ENCODE measurements at places on chromosomes 1 and 21. TPM values are rescaled to one million over a fixed set of nuclear protein-coding genes. Genes with fewer than 3 reads are reported as not detected.
A peak's percentile ranks its signal among the peaks of the same experiment; 100 is the strongest.

- H3K27me3 ChIP-seq, result no peaks in the 10 kb centered on the region
- no peaks in the 10 kb centered on the region for H3K36me3 ChIP-seq
- H3K4me1 ChIP-seq, result 0 out of 2 replicates have a peak, but pooled peaks cover 3% of the 10 kb centered on the region
- no peak for DNase-seq
- peak overlapping the region; percentile 38 for H3K27ac ChIP-seq
Measured at GRCh38 chr1:93042187-93043056, 36.7 kb upstream of the MTF2 start.

- H3K36me3 ChIP-seq, result no peaks in the 10 kb centered on the region
- no peak for DNase-seq
- no peaks in the 10 kb centered on the region for H3K4me1 ChIP-seq
- no peaks in the 10 kb centered on the region for H3K27me3 ChIP-seq
- H3K27ac ChIP-seq, result no peak overlapping the region
Measured at GRCh38 chr21:27648560-27648959, 681.7 kb upstream of the ADAMTS5 start.

- no peak overlapping the region for H3K4me3 ChIP-seq
- no peaks in the 10 kb centered on the region for H3K27me3 ChIP-seq
- H3K27ac ChIP-seq, result no peak overlapping the region
- no peak for DNase-seq
- no peaks in the 10 kb centered on the region for H3K4me1 ChIP-seq
Measured at GRCh38 chr1:20052386-20052785, 17.6 kb upstream of the PLA2G5 start.

Gene BARHL2
- total RNA-seq, result 0.11 TPM

Gene CAMTA1
- 74.7 TPM for total RNA-seq

GRCh38 chr1:22318279-22318981 is 133.2 kb upstream of the ZBTB40 start:
- no peak overlapping the region for H3K4me3 ChIP-seq
- H3K27me3 ChIP-seq, result peaks cover 67% of the 10 kb centered on the region
- H3K4me1 ChIP-seq, result peaks cover 5% of the 10 kb centered on the region
- no peak for DNase-seq
- H3K27ac ChIP-seq, result no peak overlapping the region

Gene NDUFS5
- total RNA-seq, result 523 TPM

Gene DESI2
- total RNA-seq, result 43.9 TPM

Gene KCNQ4
- 4.1 TPM for total RNA-seq

Gene CFAP141
- not detected for total RNA-seq

- no peak overlapping the region for H3K27ac ChIP-seq
- no peaks in the 10 kb centered on the region for H3K36me3 ChIP-seq
- H3K4me3 ChIP-seq, result no peak overlapping the region
- no peaks in the 10 kb centered on the region for H3K27me3 ChIP-seq
- H3K4me1 ChIP-seq, result no peaks in the 10 kb centered on the region
- DNase-seq, result no peak
Measured at GRCh38 chr1:185574139-185574875, 159.9 kb upstream of the HMCN1 start.

DNA sequence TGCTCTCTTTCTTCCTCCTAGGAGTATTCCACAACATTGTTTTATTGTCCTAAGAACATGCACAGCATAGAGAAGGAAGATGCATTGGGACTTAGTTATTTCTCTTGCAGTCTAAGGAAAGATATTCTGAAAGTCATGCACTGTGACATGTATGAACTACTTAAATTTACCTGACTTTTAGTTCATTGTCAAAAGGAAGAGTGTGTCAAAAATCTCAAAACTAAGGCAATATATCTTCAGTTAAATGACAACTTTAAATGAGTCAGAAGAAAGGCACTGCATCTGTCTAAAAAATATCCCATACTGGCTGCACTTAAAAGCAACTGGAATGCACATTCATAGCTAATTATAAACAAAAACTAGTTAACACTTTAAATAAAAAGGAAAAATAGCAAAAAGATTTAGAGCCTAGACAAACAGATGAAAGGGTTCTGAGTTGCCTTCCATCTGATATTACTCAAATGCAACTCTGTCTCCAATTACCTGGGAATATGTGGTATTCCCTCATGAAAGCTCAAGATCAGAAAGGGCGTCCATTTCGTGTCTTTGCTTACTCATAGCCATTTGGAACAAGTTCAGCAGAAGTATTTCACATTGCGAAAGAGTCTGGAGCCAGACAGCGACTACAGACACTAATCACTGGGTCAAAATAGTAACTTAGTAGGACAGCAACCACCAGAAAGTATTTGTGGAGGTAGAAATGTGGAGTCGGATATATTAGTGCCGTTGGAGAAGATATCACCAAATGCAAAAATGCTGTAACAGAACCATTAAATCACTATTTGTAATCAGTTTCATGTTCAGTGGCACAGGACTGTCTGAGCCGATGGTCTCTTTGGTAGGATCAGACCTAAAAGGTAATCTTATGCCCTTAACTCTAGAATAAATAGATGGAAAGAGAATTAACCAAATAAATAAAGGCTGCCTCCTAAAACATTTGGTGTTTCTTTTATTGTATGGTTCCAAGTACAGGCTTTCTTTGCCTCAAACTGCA is 225.7 kb downstream of the GREM2 start:
- no peak overlapping the region for H3K27ac ChIP-seq
- no peak overlapping the region for H3K4me3 ChIP-seq
- no peak for DNase-seq
- no peaks in the 10 kb centered on the region for H3K36me3 ChIP-seq

Gene UBE2J2
- 109 TPM for total RNA-seq

Gene NBPF10
- total RNA-seq, result 0.72 TPM

Gene XPR1
- 38.6 TPM for total RNA-seq

Gene RIPPLY3
- not detected for total RNA-seq

DNA sequence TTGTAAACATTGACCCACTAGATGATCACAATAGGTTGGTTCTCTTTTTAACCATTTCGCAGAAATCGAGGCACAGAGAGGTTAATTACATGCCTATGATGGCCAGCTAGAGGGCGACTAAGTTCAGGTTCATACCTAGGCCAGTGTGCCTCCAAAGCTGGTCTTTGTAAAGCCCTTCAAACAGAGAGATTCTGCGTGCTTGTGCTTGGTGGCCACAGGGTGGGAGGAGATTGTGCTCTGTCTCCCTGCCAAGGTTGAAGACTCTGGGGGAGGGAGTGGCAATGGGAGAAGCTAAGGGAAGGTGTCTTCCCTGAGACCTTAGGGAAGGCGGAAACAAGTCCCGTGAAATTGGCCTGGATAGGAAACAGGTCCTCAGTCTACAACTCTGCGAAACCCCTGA is 59.1 kb upstream of the RBM15 start:
- H3K27ac ChIP-seq, result no peak overlapping the region
- H3K36me3 ChIP-seq, result no peaks in the 10 kb centered on the region
- H3K4me3 ChIP-seq, result no peak overlapping the region
- no peaks in the 10 kb centered on the region for H3K4me1 ChIP-seq
- no peak for DNase-seq
- peaks cover 53% of the 10 kb centered on the region for H3K27me3 ChIP-seq

Gene PAPPA2
- total RNA-seq, result 0.07 TPM

DNA sequence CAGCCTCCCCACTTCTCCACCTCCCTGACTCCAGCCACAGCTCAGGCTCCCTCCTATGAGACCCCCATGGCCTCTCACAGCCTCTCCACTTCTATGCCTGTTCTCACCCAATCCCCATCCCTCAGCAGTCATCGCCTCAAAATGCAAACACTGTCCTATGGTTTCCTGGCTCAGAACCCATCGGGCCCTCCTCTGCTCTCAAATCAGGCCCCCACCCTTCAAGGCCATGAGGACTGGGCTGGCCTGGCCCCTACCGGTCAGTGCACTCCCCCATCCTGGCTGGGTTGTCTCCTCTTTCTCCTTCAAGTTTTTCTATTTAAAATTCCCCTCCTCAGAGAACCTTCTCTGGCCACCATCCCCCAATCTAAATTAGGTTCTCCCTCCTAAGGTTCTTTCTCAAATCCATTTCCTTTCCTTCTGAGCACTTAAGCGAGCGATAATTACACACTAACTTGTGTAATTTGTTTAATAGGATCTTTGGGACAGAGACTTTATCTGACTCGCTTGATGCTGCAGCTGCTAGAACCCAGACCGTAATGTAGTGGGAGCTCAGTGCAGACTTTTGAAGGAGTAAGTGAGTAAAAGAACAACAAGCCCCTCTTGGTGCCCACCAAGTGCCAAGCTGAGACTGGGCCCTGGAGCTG is 347.2 kb downstream of the MATN1 start:
- 0 out of 3 replicates have a peak, but pooled peaks cover 3% of the 10 kb centered on the region for H3K27me3 ChIP-seq
- no peaks in the 10 kb centered on the region for H3K36me3 ChIP-seq
- DNase-seq, result no peak
- H3K4me3 ChIP-seq, result no peak overlapping the region
- peaks cover 4% of the 10 kb centered on the region for H3K4me1 ChIP-seq

GRCh38 chr1:186683652-186684410 is 3.6 kb upstream of the PTGS2 start:
- no peak overlapping the region for H3K4me3 ChIP-seq
- H3K36me3 ChIP-seq, result no peaks in the 10 kb centered on the region
- H3K27ac ChIP-seq, result no peak overlapping the region
- H3K4me1 ChIP-seq, result 0 out of 2 replicates have a peak, but pooled peaks cover 3% of the 10 kb centered on the region
- DNase-seq, result no peak

DNA sequence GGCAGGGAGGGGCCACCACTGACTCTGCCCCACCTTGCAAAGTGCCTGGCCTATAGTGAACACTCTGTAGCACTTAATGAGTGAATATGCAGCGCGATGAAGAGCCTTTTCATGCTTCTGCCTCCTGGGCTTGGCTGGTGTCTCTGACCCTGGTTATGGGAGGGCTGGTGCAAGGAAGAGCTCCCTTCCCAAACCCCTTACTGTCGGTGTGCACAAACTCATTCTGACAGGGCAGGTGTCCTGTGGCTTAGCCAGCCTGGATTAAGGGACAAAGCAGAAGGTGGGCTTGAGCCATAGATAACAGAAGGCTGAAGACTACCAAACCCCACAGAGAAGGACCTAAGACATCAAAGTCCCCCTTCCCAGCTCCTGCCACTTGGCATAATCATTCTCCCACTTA is 2.0 kb upstream of the NCMAP start:
- peaks cover 77% of the 10 kb centered on the region for H3K27me3 ChIP-seq
- H3K27ac ChIP-seq, result no peak overlapping the region
- DNase-seq, result no peak
- H3K4me3 ChIP-seq, result no peak overlapping the region
- H3K4me1 ChIP-seq, result no peaks in the 10 kb centered on the region
- H3K36me3 ChIP-seq, result no peaks in the 10 kb centered on the region

GRCh38 chr1:48093696-48094528 is 96.7 kb upstream of the TRABD2B start:
- DNase-seq, result peak; percentile 75
- no peaks in the 10 kb centered on the region for H3K4me1 ChIP-seq
- no peaks in the 10 kb centered on the region for H3K36me3 ChIP-seq
- no peak overlapping the region for H3K4me3 ChIP-seq
- peaks cover 8% of the 10 kb centered on the region for H3K27me3 ChIP-seq
- H3K27ac ChIP-seq, result no peak overlapping the region

Gene CRYAA
- total RNA-seq, result not detected

- H3K4me3 ChIP-seq, result no peak overlapping the region
- H3K27me3 ChIP-seq, result no peaks in the 10 kb centered on the region
- H3K27ac ChIP-seq, result no peak overlapping the region
- no peaks in the 10 kb centered on the region for H3K4me1 ChIP-seq
- no peak for DNase-seq
Measured at GRCh38 chr21:28342212-28342810, 650.4 kb downstream of the LTN1 start.

GRCh38 chr1:26910343-26911160 is 3.2 kb downstream of the NR0B2 start:
- H3K27me3 ChIP-seq, result no peaks in the 10 kb centered on the region
- H3K36me3 ChIP-seq, result no peaks in the 10 kb centered on the region
- no peak overlapping the region for H3K27ac ChIP-seq
- no peak overlapping the region for H3K4me3 ChIP-seq
- DNase-seq, result peak; percentile 13
- peaks cover 30% of the 10 kb centered on the region for H3K4me1 ChIP-seq
